ENCODE measurements at places on chromosomes 1 and 21. TPM values are rescaled to one million over a fixed set of nuclear protein-coding genes. Genes with fewer than 3 reads are reported as not detected.

The ZFYVE9 gene
- 9.8 TPM for total RNA-seq

The SLC2A5 gene
- not detected for total RNA-seq

The CPLANE2 gene
- total RNA-seq = 2.8 TPM

The SYT14 gene
- 3.9 TPM for total RNA-seq

The S100PBP gene
- total RNA-seq = 26.6 TPM

The ST6GALNAC3 gene
- total RNA-seq = 1.8 TPM

The NEXN gene
- 13.5 TPM for total RNA-seq

The NTRK1 gene
- not detected for total RNA-seq

The CNTN2 gene
- total RNA-seq = not detected

The UBL4B gene
- total RNA-seq = not detected

The LBR gene
- total RNA-seq = 51.7 TPM

The SLC1A7 gene
- total RNA-seq = not detected

The SERPINC1 gene
- total RNA-seq = not detected

The TNN gene
- not detected for total RNA-seq

The ATP5IF1 gene
- 505 TPM for total RNA-seq

The TMEM125 gene
- 7.0 TPM for total RNA-seq

The KCNK2 gene
- not detected for total RNA-seq

The GABRD gene
- total RNA-seq = not detected

The KLHL21 gene
- total RNA-seq = 40.1 TPM

The PLA2G2F gene
- 4.2 TPM for total RNA-seq

The DIP2A gene
- 20.9 TPM for total RNA-seq

The TRIM58 gene
- total RNA-seq = 6.0 TPM

The SH3D21 gene
- total RNA-seq = 4.0 TPM

The ADAMTS1 gene
- total RNA-seq = 55.6 TPM

The SPRR5 gene
- total RNA-seq = not detected

The SPATA45 gene
- not detected for total RNA-seq

The S100A3 gene
- 10.2 TPM for total RNA-seq

The VWA1 gene
- 41.6 TPM for total RNA-seq

The FAF1 gene
- total RNA-seq = 54.1 TPM

The ILDR2 gene
- total RNA-seq = 2.3 TPM

The ZNF697 gene
- 6.8 TPM for total RNA-seq

The LRRC38 gene
- not detected for total RNA-seq

The SLFNL1 gene
- total RNA-seq = not detected

The PRELP gene
- total RNA-seq = not detected

The TIE1 gene
- total RNA-seq = 1.2 TPM

The ACTL8 gene
- total RNA-seq = not detected

The CCDC28B gene
- total RNA-seq = 11.9 TPM

The PCP4L1 gene
- total RNA-seq = not detected

The RXRG gene
- not detected for total RNA-seq

The LCE1E gene
- total RNA-seq = not detected

The PAPPA2 gene
- total RNA-seq = 0.14 TPM

The GRIK3 gene
- not detected for total RNA-seq

The RCSD1 gene
- total RNA-seq = not detected

The ACOT11 gene
- total RNA-seq = 1.3 TPM

The CD247 gene
- total RNA-seq = not detected

The CRABP2 gene
- 77.1 TPM for total RNA-seq

The GIPC2 gene
- 1.5 TPM for total RNA-seq

The NEGR1 gene
- total RNA-seq = 8.6 TPM

The APOBEC4 gene
- total RNA-seq = not detected

The ANKRD34A gene
- total RNA-seq = 0.14 TPM

All from epithelial cell of proximal tubule (primary cell).